Effector memory CD4-positive, alpha-beta T cell (primary cell): ENCODE measurements at places on chromosomes 1 and 21.

- no peak for DNase-seq
Observed at GRCh38 chr21:41713495-41714281, 53.2 kb downstream of the RIPK4 start.

- DNase-seq, result no peak
Observed at GRCh38 chr1:205355075-205355453, 1.7 kb downstream of the KLHDC8A start.

GRCh38 chr1:1213345-1214265 lies at the start of gene TNFRSF4:
TNFRSF4 (minus strand) TSS chr1:1214153; CDS start chr1:1214127, 26 bp downstream.
- peak; percentile 51 for DNase-seq

DNA sequence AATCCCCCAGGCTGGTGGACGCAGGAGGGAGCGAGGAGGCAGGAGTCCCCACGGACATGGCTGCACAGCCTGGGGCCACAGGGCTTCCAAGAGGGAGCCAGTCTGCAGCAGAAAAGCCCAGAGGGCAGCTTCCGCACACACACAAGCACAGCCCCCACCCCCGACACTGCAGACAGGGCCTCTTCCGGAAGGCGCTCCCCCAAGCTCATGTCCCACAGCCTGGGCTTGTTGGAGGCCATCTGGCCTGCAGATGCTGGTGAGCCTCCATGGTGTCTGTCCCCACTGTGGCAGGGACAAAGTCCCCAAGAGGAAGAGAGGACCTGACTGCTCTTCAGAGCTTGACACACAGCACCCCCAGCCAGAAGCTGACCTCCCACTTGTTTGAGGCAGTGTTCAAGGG lies 13.4 kb upstream of the KIAA1614 start:
- no peak for DNase-seq

GRCh38 chr1:225653463-225654276 lies 747 bp upstream of the ENAH start:
- no peak for DNase-seq

- no peak for DNase-seq
Observed at GRCh38 chr1:235648407-235648907, 1.1 kb downstream of the GNG4 start.

- DNase-seq, result no peak
Observed at GRCh38 chr1:68904477-68904876, 407.6 kb upstream of the DEPDC1 start.

DNA sequence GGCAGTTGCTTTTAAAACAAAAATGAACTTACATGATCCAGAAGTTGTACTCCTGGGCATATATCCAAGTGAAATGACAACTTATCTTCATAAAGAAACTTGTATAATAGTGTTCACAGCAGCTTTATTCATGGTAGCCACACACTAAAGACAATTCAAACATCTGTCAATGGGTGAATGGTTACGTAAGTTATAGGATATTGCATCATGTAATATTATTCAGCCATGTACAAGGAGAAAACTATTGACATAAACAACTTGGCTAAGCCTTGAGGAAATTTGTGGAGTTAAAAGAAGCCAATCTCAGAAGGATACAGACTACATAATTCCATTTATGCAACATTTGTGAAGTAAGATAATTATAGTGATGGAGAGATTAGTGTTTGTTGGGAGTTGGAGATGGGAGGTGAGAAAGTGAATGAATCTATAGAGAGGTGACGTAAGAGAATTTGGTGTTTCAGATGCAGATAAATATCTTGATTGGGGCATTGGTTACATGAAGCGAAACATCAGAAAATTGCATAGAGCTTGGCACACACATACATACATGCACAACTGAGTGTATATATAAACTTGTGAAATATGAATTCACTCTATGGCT lies 49.9 kb upstream of the GRIK1 start:
- DNase-seq, result no peak

- DNase-seq, result no peak
Observed at GRCh38 chr1:33682371-33682770, 181.5 kb upstream of the HMGB4 start.

DNA sequence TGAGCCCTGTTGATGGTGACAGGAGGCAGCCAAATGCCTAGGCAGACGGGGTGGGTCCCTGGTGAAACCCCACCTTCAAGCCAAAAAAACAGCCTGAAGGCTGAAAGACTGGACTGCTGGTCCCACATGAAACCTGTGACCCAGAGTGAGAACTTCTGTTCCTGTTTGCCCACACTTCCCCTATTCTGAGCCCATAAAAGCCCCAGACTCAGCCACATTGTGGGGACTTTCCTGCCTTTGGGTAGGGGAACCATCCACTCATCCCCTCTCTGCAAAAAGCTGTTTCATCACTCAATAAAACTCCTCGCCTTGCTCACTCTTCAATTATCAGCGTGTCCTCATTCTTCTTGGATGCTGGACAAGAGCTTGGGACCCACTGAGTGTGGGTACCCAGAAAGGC lies 25.2 kb downstream of the HTR6 start:
- DNase-seq, result no peak

DNA sequence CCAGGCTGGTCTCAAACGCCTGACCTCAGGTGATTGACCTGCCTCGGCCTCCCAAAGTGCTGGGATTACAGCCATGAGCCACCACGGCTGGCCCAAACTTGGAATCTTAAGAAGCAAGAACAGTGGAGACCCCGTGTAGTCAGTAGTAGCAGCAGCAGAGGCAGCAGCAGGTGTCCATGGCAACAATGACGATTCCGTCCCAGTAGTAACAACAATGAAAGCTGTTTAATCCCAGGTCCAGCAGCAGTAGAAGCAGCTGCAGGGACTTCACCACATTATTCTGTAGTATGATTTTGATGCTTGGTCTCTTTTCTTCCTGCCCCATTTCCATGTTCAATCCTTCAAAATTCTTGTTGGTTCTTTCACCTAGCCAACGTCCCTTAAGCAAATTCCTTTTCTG lies 69.6 kb upstream of the KCTD3 start:
- DNase-seq, result no peak

- no peak for DNase-seq
Observed at GRCh38 chr1:7491109-7491817, 279.8 kb upstream of the VAMP3 start.

- DNase-seq, result no peak
Observed at GRCh38 chr1:162090378-162090777, 20.9 kb downstream of the NOS1AP start.

GRCh38 chr1:211942583-211942982 lies 92.8 kb downstream of the INTS7 start:
- no peak for DNase-seq

DNA sequence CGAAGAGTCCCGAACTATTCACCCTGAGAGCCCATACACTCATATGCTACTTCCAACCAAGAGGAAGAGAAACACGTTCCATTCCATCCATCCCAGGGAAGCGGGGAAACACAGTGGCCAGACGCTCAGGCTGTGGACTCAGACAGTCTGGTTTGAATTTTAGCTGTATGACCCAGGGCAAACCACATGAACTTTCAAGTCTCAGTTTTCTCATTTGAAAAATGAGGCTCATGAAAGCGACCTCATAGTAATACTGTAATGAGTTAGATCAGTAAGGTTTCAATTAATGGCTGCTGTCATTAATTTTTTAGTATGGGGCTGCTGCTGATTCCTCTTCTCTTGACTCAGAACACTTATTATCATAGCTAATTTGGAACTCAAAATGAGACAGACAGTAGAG lies 1.5 kb downstream of the FCRL4 start:
- no peak for DNase-seq

DNA sequence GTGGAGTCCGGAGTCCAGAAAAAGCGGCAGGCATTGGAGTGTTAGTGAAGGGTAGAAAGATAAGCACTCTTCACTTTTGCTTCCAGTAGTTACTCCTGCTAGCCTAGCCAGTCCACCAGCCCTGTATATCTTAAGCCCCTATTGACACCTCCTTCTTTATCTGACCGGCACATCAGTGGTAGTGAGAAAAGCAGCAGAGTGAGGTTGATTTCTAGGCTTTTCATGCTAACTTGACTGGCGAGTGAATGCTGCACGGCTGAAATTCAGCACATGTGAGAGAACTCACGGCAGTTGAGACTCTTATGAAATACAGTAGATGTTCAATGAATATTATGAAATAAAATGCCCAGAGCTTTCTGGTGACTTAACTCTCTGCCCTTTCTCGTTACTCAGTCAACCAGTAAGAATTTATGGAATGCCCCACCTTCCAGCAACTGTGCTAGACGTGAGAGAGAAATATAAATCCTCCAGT lies 128.2 kb downstream of the CACHD1 start:
- no peak for DNase-seq

- DNase-seq, result no peak
Observed at GRCh38 chr1:205704903-205705302, 24.6 kb upstream of the SLC45A3 start.

GRCh38 chr1:19044975-19045831 lies 88.7 kb upstream of the IFFO2 start:
- no peak for DNase-seq

DNA sequence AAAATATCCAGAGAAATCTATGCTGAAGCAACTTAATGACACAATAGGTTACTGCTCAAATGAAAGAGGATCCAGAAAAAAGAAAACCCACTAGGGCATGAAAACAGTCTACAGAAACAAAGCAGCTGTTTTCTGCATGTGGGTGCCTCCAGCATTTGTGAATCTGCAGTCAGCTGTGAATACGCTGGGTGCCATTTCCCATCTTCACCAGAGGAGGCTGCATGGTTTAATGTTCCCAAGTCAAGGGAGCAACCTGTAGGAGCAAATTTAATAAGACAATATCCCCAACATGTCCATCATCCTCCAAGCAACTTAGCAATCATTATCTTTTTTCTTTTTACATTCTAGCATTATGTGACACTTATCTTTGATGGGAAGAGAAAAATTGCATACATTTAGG lies 396.6 kb downstream of the BRINP2 start:
- DNase-seq, result no peak

DNA sequence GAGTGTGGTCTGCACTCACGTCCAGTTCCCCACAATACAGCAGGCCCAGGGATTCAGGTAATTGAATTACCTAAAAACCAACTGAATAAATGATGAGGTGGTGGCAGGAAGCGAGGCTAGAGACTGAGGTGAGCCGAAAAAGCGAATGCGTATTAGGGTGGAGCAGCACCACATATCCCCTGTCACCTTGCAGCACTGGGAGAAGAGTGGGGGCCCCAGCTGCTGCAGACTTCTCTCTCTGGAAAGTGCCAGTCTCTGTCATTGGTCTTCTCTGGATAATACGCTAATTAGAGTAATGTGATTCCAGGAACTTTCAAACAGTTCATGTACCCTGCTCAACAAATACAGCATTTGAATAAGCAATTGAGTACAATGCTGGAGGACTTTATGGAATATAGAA lies 199.0 kb downstream of the RPS6KC1 start:
- no peak for DNase-seq

GRCh38 chr1:244077473-244078220 lies 26.6 kb downstream of the ZBTB18 start:
- no peak for DNase-seq

DNA sequence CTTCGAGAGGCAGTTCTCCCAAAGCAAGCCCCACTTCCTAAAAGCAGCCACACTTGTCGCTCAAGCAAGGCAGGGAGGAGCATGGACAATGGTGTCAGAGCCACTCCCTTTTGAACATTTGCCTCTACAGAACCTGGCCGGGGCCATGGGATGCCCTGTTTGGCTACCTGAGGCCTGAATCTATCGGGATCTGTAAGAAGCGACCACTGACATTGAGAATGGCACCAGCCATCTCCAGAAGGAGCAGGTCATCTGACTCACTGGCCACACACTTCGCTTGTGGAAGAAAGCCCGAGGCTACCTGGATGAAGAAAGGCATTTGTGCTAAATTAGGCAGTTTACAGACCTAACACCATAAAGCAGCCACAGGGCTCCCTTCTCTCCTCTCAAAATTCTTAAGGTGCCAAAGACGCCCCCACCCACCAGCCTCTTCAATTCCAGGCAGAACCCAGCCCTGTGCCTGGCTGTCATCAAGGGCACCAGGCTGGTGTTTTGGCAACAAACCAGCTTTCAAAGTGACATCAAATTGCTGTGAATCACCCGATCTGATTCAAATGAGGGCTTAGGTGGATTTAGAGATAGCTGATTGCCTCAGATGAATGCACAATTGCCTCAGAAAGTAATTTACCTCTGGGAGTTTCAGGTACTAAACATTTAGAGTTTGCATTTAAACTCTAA lies 104.8 kb downstream of the ETS2 start:
- no peak for DNase-seq

DNA sequence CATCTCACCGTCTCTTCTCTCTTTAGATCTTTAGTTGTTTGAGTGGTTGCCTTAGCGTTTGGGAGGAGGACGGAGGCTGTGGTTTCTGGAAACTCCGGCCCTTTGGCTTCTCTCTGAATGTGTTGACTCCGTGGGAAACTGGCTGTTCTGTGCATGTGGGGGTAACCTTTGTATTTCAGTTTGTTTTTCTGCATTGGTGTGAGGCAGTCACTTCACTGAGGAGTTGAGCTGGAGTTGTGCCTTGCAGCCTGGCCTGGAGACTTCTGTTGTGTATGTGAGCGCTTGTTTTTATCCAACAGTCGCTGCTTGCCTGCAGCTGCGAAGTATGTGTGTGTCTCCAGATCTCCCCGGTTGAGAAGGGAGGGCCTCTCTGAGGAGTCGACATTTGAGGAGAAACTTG lies 33.6 kb downstream of the CLDN14 start:
- DNase-seq, result no peak

GRCh38 chr1:2474933-2475371 lies 1.1 kb upstream of the PLCH2 start:
- DNase-seq, result no peak

DNA sequence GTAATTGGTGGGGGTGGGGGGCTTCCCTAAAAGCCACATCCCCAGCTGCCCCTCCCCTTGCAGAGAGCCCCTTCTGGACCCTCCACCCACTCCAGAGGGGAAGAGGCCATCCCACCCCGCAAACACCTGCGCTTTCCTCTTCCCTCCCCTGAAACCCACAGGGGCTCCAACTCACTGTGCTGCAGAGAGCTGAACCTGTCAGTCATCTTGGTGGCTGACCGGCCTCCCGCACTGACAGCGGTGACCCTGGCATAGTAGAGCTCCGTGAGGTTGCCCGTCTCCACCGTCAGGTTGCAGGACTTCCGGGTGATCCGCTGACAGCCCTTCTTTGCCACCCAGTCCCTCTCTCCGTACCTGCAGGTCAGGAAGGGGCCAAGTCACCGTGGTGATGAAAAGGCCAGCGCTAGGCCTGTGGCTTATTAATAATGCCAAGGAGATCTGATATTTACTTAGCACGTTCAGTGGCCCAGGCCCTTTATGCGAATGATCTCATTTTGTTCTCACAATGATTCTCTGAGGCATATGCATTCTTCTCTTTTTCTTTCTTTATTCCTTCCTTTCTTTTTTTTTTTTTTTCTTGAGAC lies 5.9 kb downstream of the IL22RA1 start:
- no peak for DNase-seq

- no peak for DNase-seq
Observed at GRCh38 chr1:27598295-27598687, 5.7 kb downstream of the AHDC1 start.
